ENCODE measurements at places on chromosomes 3 and 15.

DNA sequence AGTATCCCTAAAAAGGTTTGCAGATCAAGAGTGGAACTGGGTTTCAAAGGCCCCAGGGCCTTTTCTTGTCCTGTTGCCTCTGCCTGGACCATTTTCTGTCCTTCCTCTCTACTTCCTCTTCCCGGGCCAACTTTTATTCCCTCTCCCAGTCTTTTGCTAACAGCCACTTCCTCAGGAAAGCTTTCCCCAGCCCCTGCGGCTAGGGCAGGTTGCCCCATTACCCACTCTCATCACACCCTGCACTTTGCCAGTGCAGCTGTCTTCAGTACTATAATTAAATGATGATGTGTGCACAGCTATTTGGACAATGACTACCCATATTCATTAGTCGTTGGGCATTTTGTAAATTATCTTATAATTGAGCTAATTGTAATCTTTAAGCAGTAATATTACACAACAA lies 150.5 kb upstream of the THBS1 start:
- no peak for DNase-seq

DNA sequence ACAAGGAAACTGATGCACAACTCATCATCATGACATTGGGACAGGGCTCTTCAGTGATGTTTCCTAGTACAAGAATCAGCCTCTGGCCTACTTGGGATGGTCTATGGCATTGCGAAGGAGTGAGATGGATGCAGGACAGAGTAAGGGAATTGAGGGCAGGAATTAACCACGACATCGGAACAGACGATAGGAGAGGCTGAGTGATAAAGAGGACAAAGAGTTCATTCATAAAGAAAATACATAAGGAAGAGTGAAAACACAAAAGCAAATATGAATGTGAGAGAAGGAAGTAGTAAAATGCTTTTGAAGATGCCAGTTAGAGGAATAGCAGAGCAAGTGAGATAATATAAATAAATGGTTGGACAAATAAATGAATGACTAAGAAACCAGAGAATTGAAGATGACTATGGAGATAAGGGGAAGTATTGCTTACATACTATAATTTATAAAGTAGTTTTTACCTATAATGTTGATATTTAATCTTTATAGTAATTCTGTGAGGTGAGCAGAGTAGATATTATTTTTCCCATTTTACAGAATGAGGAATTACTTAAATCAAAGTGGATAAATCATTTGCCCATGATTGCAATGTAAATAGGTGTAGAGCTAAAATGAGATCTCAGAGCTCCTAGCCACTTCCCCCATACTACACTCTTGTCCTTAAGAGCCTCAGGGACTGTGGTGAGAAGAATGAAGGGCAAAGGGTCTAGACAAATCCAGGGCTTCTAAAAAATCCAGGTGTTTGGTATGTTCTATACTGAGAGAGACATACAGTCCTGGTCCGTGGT lies 203.3 kb downstream of the DTWD1 start:
- DNase-seq: no peak

DNA sequence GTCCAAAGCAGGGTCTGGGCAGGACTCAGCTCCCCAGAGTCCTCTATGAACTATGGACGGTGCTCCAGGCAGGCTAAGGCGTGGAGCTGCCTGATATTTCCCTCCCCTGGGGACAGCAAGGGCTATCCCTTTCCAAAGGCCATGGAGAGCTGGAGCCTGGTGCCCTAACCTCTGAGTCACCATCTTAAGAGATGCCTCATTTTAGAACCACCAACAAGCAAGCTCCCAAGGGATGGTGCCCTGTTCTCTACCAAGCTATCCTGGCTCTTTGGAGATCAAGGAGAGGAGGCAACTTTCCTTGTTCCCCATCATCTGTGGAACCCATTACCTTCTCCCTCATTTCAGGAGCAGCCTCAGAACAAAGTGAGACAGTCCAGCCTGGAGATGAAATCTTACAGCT lies 15.7 kb downstream of the STARD5 start:
- DNase-seq: no peak

GRCh38 chr3:71389911-71390573 lies 193.5 kb downstream of the FOXP1 start:
- DNase-seq: peak; percentile 50

- DNase-seq: no peak
These were observed 58.9 kb downstream of the ATG7 start for GRCh38 chr3:11331101-11331500.

DNA sequence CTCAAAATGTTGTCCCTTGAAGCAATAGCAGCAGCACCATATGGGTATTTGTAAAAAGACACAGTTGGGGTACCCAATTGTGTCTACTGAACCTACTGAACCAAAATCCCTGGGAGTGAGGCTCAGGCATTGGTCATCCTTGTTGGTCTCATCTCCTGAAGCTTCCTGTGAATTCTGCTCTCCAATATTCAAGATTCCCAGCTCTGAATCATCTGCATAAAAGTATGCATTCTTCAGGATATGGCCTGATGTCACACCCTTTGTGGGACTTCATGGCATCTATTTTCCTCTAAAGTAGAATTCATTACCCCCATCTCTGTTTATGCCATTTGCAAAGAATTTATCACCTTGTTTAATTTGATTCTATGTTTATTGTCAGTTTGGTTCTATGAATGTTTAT lies 13.3 kb upstream of the PTX3 start:
- no peak for DNase-seq

GRCh38 chr15:47460795-47461573 lies 256.3 kb upstream of the SEMA6D start:
- no peak for DNase-seq

DNA sequence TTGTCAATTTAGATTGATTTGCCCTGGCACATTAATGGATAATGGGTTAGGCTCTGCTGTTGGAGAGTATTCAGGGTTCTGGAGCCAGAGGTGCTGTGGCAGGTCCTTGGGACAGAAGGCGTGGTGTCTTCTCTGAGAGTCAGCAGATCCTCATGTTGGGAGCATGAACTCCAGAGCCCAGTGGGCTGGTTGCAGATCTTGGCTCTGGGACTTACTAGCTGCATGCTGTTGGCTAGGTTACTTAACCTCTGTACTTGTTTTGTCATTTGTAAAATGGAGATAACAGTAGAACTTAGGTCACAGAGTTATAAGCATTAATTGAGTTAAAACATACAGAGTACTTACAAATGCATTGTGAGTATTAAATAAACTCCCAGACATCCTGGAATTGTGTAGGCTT lies 77.6 kb downstream of the CCK start:
- peak; percentile 25 for DNase-seq

GRCh38 chr3:71088019-71088708 lies 495.4 kb downstream of the FOXP1 start:
- DNase-seq: no peak

- DNase-seq: no peak
These were observed 33.2 kb downstream of the CBLB start for GRCh38 chr3:105835606-105836005.

- no peak for DNase-seq
These were observed 241.7 kb downstream of the ATP8B4 start for GRCh38 chr15:49877117-49877872.

GRCh38 chr15:65423150-65423975 lies 616 bp upstream of the IGDCC4 start:
- no peak for DNase-seq

GRCh38 chr3:64291345-64291744 lies 66.1 kb upstream of the PRICKLE2 start:
- DNase-seq: no peak

GRCh38 chr3:43499256-43499655 lies 122.6 kb downstream of the ANO10 start:
- DNase-seq: no peak

DNA sequence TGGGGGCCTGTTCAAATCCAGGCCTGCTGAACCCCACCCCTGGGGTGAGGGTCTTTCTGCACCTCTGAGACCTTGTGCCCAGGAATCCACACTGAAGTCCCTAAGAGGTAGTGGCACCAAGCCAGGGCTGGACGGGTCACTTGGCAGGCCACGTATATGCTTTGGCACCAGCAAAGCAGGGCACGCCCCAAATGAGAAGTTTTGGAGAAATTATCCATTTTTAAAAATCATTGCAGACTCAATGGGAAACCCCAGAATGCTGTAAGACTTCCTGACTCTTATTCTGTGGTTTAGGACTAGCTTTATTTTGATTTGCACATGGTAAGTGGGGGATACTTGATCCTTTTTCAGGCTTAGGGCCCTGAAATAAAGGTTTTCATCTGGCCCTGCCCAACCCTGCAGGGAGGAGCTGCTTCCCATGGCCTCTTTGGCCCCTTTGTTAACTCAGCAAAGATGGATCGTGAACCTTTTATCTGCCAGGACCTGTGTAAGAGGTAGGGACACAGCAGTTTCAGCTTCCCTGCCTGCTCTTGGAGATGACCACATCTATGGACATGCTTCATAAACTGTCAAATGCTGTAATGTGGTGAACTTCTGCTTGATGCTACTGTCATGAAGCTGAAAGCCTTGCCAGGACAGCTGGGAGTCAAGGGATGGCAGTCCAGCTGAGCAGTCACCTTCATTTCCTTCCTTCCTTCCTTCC lies 88.0 kb downstream of the HMG20A start:
- DNase-seq: no peak

GRCh38 chr3:179369621-179370020 lies 22.1 kb downstream of the MFN1 start:
- no peak for DNase-seq

DNA sequence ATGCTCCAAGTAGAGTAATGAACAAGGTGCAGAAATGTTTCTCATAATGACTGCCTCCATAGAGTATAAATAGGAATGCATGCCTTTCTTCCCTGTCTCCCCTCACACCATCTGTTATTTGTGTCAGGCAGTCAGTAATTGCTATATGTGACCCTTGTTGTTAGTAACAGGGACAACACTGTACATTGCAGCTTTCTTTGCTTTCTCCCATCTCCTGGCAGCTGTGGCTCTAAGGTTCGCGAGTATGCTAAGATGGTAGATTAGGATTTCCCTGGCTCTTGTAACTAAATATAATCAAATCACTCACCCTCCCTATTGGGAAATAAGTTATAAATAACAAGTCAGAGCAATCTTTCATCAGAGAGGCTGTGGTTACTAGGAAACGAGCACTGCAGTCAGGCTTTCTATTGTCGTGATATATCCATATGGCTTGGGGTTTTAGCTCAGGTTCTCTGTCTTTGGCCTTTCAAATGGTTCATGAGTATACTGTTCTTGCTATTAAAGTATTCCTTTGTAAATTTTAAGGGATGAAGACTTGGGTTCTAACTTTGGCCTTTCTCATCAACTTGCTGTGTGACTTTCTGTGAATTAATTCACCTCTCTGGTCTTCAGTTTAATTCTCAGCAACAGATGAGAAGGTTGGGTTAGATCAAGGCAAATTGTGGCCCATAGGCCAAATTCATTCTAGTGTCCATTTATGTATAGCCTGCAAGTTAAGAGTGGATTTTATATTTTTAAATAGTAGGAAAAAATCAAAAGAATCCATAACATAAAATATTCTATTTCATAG lies 8.1 kb upstream of the MINDY4B start:
- DNase-seq: no peak

- no peak for DNase-seq
These were observed 8.4 kb downstream of the TMEM40 start for GRCh38 chr3:12750658-12751071.

- no peak for DNase-seq
These were observed 34.8 kb downstream of the MITF start for GRCh38 chr3:69774029-69774428.

- DNase-seq: no peak
These were observed 156.0 kb downstream of the XXYLT1 start for GRCh38 chr3:195114786-195115599.

GRCh38 chr15:60420203-60420716 lies 22.5 kb upstream of the ANXA2 start:
- DNase-seq: no peak

DNA sequence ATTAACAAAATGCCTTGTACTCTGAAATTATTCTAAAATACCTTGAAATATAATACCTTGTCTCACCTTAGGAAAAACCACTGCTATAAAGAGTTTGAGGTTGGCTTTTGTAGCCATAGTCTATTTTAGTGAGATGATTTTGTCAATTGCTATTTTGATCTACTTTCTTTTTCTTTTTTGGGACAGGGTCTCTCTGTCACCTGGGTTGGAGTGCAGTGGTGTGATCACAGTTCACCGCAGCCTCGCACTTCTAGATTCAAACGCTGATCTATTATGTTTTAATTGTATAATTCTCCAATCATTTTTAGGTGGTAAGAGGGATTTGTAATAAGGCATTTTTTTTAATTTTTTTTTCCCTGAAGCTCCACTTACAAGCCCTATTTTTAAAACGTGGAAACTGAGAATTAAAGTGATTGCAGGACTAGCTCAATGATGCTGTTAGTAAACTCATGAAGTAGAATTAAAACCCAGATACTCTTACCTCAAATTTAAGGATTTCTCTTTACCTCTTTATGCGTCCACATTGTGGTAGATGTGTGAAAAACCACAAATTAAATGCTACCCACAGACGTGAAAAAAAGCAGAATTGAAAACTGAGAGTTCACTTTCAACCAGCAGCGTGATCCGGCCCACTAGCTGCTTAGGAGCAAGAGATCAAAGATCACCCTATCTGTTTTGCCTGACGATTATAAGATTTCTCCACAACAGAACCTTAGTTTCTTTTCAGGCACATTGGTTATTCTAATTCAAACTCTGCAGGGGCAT lies 384.2 kb downstream of the CGGBP1 start:
- DNase-seq: no peak
